Activated T-helper 1 cell treated with Interleukin-2 at 50 U/mL for 16 hours (primary cell): ENCODE measurements at places on chromosomes 3 and 15.

- DNase-seq = no peak
Observed at GRCh38 chr15:58486564-58486963, 54.8 kb downstream of the LIPC start.

GRCh38 chr3:113746548-113747282 lies at the start of gene ATP6V1A:
Gene ATP6V1A (plus strand): TSS chr3:113747035. CDS start chr3:113778754, 31,719 bp downstream.
- DNase-seq = peak; percentile 67

DNA sequence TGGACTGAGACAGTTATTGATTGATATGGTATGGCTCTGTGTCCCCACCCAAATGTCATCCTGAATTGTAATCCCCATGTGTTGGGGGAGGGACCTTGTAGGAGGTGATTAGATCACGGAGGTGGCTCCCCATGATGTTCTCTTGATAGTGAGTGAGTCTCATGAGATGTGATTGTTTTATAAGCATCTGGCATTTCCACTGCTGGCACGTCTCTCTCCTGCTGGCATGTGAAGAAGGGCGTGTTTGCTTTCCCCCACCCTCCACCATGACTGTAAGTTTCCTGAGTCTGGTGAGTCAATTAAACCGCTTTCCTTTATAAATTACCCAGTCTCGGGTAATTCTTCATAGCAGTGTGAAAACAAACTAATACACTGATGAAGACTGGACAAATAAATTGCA lies 105.6 kb upstream of the MELTF start:
- no peak for DNase-seq

GRCh38 chr3:20742903-20743552 lies 557.0 kb upstream of the SGO1 start:
- no peak for DNase-seq

- DNase-seq = no peak
Observed at GRCh38 chr15:56654624-56655023, 78.7 kb downstream of the ZNF280D start.

- no peak for DNase-seq
Observed at GRCh38 chr3:106293161-106293560, 424.3 kb upstream of the CBLB start.

- no peak for DNase-seq
Observed at GRCh38 chr3:179933080-179933479, 103.7 kb downstream of the PEX5L start.

DNA sequence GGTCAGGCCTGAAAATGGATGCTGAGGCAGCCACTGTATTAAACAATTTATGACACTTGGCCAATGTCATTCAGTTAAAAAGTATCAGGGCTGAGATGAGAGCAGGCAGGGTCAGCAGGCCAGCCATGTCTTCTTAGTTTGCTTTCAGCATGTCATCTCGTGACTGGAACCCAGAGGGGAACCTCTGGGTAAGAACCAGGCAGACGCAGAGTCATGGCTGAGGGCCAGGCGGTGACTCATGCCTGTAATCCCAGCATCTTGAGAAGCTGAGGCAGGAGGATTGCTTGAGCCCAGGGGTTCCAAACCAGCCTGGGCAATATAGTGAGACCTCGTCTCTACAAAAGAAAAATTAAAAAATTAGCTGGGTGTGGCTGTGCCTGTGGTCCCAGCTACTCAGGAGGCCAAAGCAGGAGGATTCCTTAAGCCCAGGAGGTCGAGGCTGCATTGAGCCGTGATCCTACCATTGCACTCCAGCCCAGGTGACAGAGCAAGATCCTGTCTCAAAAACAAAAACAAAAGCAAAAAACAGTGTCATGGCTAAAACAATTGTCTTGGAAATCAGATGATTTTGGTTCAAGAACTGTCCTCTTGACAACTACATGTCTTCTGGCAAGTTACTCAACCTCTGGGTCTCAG lies 11.7 kb downstream of the BCL2L10 start:
- DNase-seq = no peak

- DNase-seq = no peak
Observed at GRCh38 chr15:100353449-100353848, 11.7 kb upstream of the ADAMTS17 start.

GRCh38 chr3:108976058-108976457 lies 22.4 kb upstream of the GUCA1C start:
- no peak for DNase-seq

- DNase-seq = no peak
Observed at GRCh38 chr3:104546301-104546700, 820.4 kb upstream of the ALCAM start.

GRCh38 chr3:134471521-134472193 lies 14.1 kb downstream of the ANAPC13 start:
- DNase-seq = no peak

GRCh38 chr15:90594301-90594738 lies 64.6 kb downstream of the CRTC3 start:
- peak; percentile 67 for DNase-seq

DNA sequence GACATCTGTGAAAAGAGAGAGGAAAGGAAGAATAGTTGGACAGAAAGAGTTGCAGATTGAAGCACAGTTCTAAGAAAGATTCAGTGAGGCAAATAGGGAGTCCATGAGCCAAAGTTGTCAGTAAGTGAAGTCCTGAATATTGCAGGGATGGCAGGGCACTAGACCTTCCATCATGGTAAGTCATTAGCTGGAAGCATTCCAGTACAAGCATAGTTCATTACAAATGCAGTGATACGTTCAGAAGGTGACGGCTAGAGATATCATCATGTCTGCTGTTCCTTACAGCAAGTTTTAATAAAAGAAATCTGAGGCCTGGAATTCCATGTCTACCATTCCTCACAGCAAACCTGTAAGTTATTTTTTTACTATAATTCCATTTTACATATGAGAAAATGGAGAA lies 720.1 kb downstream of the GBE1 start:
- no peak for DNase-seq

GRCh38 chr3:111999484-112000324 lies 982 bp downstream of the TAGLN3 start:
- no peak for DNase-seq

DNA sequence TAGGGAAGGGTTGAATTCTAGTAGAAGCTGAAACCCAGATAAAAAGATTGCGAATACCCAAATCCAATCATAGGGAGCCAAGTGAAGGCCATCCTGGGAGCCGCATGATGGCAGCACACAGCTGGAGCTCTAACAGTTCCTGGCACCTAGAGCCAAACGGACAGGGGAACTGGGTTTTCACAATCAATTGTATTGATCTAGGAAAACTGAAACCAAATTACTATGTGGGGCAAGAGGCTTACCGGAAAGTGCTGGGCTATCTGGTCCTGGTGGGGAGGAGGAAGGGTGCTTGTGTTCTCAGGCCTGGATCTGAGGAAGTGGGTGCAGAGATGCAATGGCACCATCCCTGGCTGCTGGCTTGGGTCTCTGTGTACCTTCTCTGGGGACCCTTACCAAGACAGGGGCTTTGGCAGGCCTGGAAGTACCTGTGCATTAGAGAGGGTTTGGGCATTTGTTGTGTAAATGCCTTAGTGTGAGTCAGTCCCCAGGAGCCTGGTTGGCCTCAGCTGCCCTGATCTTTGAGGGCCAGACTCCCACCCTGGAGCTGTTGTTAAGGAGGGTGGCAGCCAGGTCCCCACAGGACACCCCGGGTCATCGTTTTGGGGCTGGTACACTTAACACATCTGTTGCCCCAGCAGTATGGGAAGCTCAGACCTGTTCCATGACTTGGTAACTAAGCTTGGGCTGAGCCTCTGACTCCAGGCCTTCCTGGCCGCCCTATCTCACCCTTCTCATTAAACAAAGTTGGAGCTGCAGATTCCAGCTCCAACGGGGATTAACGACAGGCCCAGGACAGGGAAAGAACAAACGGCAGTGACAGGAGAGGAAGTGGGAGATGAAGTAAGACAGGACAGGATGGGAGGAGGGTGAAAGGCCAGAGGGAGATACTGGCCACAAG lies 8.9 kb upstream of the FURIN start:
- no peak for DNase-seq

GRCh38 chr3:100084100-100084806 lies 30.0 kb downstream of the FILIP1L start:
- no peak for DNase-seq

DNA sequence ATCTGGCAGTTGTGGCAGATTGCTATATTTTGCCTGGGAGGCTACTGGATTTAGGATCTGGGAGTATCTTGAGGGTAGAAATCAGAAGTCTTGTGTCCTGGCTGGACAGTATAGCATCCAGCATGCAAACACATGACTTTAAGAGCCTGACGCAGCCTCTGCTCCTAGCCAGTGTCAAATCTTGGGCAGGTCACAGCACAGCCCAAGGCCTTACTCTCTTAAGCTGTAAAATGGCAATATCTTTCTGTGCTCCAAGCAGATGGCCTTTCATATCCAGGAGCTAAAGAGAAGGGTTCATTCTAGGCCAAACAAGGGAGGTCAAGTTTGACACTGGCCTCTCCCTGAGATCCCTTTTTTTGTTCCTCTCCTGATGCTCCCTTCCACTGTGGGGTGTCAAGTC lies 19.8 kb upstream of the RAD18 start:
- DNase-seq = no peak

DNA sequence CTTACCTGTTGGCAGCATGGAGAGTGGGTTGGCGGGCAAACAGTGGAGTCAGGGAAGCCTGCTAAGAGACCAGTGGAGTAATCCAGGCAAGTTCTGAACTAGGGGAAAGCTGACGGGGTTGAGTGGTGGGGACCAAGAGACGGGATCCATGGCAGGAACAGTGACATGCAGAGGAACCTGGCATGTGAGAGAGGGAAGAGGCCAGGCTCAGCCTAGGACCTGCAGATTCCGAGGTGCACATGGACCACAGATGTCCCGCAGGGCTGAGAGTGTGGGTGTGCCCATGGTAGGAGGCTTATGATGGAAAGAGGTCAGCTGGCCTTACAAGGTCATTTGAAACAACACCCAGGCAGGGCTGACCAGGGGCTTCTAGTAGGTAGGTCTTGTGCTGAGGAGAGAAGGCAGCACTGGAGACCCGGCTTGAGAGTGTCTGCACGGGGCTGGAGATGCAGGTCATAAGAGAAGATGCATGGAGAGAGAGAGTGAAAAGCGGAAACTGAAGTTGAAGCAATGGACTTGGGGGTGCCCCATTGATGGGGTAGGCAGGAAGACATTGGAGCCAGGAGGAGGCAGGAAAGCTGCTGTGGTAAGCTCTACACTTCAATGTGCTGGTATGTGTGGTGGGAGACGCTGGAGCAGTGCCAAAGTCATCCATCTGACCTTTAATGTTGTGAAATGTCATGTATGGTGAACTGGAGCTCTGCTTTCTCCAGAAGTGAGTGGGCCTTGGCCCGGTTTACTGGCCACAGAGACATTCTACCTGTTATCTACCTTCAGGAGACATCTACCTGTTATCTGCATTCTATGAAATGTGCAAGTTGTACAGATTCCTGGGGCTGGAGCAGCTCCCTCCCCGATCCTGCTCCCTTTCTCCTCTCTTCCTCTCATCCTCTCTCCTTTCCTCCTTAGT lies 4.6 kb downstream of the SPSB4 start:
- DNase-seq = no peak

GRCh38 chr3:179962629-179963387 lies 73.9 kb downstream of the PEX5L start:
- no peak for DNase-seq

DNA sequence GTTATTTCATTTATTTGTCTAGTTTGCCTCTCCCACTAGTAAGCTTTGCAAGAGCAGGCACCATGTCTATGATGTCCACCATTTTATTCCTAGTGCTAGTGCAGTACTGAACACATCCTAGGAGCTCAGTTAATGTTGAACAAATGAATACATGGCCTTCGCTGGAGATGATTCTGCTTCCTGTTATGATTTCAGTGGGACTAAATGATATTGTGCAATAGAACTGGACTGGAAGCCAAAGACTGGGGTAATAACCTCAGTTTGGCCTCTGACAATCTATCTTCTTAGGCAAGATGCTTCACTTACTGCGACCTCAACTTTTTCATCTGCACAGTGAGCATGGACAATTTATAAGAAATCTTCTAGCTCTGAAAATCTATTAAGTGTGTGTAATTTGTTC lies 191.3 kb downstream of the ADAMTSL3 start:
- no peak for DNase-seq

DNA sequence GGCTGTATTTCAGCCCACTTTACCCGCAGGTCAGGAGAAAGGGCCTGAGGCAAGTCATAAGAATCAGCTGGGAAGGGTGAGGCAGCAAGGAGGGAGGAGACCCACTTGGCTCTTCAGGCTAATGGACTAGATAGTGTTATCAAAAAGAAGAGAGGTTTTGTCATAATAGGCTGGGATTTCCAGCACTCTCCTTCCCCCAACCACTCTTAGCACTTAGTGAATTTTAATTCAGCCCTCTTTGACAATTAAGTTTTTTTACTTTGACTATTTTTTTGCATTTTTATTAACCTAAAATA lies 771 bp downstream of the MPI start:
- no peak for DNase-seq

DNA sequence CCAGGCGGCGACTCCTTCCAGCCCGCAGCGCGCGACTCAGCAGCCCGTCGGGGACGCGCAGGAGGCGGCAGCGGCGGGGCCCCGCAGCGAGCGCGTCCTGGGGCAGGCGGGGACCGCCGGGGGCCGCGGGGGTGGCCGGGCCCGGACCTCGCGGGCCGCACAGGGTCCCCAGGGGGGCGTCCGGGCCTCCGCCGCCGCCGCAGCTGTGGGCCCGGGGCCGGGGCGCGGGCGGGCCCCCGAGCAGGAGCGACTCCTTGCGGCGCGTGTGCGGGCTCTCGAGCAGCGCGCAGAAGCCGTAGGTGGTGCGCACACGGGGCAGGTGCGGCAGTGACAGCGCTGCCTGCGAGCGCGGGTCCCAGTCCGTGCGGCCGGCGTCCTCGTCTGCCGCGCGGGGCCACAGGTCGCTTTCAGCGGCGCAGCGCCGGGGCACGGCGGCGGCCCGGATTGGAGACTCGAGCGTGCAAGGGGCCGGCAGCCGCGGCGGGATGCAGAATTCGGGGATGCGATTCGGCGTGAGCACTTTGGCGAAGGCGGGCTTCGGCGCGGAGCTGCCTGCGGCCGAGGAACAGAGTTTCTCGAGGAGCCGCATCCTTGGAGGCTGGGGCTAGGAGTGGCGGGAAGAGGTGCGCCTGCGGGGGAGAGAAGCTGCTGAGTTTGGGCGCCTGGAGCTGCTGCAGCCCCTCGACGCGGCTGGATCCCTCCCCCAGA lies 535 bp downstream of the C2CD4B start:
- no peak for DNase-seq

DNA sequence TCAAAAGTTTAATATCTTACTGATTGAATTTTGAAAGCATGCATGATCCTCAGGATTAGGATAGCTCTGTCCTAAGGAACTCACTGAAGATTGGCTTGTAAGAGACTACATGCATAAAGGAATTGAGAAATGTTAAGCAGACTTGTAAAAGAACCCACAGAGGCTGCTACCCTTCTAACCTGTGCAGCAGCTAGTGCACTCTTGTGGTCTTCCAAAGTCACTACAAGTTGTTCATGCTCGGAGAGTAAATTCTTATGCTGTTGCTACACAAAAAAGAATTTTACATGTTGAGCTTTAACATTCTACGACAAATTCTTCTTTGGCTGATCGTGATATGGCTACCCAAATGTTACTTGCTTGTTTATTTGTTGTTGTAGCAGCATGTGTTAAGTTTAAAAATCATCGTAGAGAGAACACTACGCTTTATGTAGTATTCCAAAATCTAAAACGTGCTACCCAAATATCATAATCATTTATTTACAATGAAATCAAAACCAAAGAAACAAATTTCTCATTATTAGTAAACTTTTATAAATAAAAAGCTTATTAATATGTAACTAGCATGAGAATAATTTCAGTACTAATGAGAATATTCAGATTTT lies 55.0 kb downstream of the GOLIM4 start:
- no peak for DNase-seq

GRCh38 chr3:134341389-134341788 lies 32.9 kb downstream of the AMOTL2 start:
- no peak for DNase-seq
